ENCODE measurements at places on chromosomes 6 and 20.

- no peak for DNase-seq
Observed at GRCh38 chr6:139825935-139826374, 451.5 kb upstream of the CITED2 start.

- no peak for DNase-seq
Observed at GRCh38 chr6:149153100-149153499, 164.4 kb upstream of the TAB2 start.

DNA sequence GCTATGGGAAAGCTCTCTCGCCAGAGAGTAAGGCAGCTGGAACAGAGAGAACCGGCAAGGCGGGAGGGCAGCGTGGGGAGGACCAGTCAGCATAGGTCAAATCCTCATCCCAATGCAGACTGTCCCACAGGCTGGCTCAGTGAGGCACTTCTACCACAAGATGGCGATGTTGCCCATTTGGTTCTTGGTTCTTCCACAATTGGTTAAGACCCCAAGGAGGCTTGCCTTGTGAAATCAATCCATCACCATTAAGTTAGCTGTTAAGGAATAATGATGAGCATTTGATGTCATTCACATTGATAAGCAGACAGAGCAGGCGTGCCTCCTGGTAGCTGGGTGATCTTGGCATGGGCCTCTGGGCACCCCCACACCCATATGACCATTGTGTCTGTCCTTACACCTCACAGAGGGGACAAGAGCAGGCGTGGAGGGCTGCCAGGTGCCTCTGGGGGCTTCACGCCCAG, 2.4 kb downstream of the CSTL1 start:
- peak; percentile 88 for DNase-seq

- no peak for DNase-seq
Observed at GRCh38 chr20:46171909-46172308, 53.8 kb downstream of the CD40 start.

DNA sequence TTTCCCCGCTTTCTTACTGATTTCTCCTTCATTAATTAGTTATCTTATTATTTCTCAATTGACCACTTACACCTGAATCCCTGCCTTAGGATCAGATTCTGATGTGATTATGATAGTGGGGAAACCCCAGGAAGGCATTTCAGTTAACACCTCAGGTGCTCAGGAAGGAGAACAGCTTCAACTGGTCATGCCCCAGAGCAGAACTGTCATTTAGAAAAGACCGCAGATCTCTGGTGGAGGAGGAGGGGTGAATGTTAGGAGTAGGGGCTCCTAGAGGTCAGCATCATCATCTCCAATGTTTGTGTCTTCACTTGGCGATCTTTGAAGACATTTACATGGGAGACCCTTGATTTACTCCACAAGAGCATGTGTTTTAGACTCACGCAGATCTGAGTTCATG, 44.5 kb downstream of the PROKR2 start:
- DNase-seq: no peak

GRCh38 chr6:151021896-151022295, 156.4 kb downstream of the MTHFD1L start:
- DNase-seq: no peak

GRCh38 chr6:21489826-21490225, 103.7 kb upstream of the SOX4 start:
- no peak for DNase-seq

GRCh38 chr6:116485559-116486184, 24.5 kb downstream of the CALHM6 start:
- no peak for DNase-seq

DNA sequence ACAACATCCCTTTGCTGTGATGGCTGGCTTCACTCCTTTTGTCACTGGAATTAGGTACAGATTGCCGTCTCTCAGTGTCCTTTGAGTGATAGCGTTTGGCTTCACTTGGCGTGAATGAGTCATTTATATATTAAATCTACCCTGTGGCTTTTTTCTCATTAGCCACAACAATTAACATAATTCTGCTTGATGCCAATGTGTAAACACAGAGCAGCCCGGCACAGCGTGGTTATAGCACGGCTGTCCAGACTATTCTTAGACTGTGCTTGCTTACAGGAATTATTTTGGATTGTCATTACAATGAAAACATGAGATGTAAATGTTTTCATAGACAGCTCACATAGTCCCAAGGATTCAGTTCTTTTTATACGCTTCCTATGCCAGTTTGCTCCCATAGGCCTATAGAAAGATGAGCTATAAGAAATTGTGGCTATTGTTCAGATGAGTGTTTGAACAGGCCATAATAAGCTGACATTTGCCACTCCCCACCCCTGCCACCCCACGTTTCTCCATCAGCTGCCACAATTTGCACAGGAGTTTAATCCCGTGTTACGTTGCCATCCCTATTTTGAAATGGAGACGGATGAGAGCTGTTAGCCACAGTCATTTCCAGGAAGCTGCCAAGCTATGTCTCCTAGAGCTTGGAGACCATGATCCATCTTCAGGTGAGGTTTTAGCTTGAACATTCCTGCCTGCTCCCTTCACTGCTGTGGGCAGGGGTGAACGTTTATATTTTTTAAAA, 65.9 kb downstream of the PPP1R14C start:
- DNase-seq: no peak

DNA sequence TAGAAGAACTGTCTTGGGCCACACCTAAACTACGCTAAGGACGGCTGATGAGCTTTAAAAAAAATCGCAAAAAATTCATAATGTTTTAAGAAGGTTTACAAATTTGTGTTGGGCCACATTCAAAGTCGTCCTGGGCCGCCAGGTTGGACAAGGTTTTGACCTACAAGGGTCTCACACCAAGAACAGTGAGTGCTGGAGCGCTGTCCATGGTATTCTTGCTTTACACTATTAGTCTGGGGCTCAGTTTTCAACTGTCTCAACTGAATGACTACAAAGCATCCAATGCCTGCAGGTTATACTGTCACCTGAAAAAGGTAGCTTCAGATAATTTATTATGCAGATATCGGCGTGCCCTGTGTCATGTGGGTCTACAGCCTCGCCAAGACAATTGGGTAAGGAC, 3.7 kb upstream of the FAXC start:
- DNase-seq: no peak

DNA sequence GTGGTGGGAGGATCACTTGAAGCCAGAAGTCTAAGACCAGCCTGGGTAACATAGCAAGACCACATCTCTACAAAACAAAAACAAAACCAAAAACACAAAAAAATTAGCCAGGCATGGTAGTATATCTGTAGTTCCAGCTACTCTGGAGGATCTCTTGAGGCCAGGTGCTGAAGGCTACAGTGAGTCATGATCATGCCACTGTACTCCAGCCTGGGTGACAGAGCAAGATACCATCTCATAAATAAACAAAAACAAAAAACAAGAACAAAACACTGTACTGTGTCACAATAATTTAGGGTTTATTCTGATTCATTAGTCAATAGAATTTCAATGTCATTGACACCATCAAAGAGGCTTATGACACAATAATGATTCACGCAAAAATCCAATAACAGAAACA, 1121.7 kb upstream of the MAP3K7 start:
- no peak for DNase-seq

DNA sequence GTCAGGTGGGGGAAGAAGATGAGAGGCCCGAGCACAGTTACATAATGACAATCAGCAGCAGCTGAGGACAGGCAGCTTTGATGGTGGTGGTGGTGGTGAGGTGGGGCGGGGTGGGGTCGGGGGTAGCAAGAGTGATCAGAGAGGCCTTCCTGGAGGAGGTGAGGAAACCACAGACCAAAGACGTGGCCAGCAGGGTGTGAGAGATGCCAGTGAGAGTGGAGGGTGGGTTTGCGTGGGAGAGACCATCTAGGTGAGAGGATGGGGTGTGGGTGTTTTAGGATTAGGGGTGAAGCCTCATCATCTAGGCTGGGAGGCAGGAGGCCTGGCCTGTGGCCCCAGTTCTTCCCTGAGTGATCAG, 76.0 kb upstream of the TOX2 start:
- DNase-seq: no peak

GRCh38 chr6:29705389-29706231, 17.6 kb upstream of the HLA-F start:
- DNase-seq: no peak

GRCh38 chr20:33108661-33109060, 29.2 kb downstream of the BPIFB4 start:
- no peak for DNase-seq

DNA sequence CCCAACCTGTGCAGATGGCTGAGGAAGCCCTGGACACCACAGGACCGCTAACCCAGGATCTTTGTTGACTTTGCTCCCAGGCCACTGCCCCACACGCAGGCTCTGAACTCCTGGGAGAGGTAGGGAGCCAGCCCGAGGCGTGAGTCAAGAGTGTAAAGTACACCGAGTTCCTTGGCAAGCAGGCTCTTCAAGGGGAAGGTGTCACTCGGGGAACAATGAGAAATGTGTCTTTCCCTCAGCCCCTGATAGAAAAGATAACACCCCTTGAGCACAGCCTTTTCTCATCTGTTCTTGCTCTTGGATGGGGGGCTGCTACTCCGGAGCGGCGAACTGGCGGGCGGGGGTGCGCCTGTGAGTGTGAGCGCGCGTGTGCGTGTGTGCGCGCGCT, 472 bp upstream of the EDN3 start:
- DNase-seq: no peak

- no peak for DNase-seq
Observed at GRCh38 chr6:109695468-109695867, 4.4 kb downstream of the FIG4 start.

GRCh38 chr6:56816370-56816769, 138.5 kb upstream of the BEND6 start:
- no peak for DNase-seq

GRCh38 chr20:16441546-16442164, 131.6 kb downstream of the KIF16B start:
- no peak for DNase-seq

DNA sequence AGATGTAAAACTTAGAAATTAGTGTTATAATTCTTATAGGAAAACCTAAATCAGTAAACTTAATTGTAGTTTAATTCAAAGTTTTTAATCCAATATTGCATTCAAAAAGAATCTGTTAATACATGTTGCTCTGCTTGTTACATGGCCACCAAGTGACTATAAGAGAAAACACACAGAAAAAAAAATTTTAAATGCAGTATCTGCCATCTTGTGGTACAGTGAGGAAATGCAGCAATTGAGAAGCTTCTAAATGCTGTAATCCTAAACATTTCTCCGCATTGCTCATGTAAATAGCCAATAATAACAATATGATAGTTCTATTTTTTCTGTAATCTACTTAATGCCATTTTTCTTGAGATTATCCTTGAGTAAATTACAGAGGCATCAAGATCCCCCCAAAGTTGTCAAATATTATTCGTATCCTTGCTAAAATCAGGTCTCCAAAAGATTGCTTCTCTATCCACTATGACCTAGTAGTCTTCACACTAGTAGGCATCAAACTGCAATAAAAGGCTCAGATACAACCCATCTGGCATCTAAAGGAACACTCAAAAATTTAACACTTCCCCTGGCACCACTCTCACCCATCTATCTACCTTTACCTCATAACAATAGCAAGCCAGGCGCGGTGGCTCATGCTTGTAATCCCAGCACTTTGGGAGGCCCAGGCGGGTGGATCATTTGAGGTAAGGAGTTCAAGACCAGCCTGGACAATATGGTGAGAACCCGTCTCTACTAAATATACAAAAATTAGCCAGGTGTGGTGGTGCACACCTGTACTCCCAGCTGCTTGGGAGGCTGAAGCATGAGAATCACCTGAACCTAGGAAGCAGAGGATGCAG, 34.6 kb downstream of the HDAC2 start:
- DNase-seq: no peak

DNA sequence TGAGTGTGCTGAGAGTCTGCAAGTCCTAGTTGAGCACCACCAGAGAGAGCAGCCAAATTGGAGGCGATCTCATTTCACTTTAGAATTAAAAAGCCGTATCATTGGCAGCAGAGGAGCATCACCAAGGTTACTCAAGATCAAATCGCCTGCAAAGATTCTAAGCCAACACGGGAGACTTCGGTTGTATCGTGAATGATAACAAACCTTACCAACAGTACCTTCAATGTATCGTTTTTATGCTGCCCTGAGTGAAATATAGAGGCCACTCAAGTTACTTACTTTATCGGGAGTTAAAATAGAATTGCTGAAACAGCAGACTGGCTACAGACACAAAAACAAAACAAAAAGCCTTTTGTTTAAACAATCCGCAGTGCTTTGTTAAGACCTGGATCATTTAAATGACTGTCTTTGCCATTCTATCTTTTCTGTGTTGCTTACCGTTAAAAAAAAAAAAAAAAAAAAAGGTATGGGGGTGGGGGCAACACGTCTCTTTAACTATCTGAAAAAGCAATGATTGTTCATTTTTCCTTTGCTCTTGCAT, 14.2 kb downstream of the NHSL1 start:
- DNase-seq: no peak

DNA sequence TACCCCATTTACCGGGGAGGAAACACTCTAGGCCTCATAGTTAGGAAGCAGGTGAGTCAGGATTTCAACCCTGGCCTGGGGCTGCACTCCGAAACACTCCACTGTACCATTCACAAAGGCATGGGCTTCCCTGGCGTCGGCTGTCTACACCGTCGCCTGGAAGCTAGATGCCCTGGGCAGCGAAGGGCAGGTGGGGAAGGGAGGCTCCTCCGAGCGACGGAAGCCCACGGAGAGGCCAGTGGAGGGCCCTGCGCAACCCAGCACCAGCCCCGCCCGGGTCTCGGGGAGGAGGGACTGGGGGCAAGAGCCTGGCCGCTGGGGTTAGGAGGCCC, 16.1 kb downstream of the SDCBP2 start:
- DNase-seq: no peak

- no peak for DNase-seq
Observed at GRCh38 chr6:106844930-106845329, 129.6 kb downstream of the CD24 start.

DNA sequence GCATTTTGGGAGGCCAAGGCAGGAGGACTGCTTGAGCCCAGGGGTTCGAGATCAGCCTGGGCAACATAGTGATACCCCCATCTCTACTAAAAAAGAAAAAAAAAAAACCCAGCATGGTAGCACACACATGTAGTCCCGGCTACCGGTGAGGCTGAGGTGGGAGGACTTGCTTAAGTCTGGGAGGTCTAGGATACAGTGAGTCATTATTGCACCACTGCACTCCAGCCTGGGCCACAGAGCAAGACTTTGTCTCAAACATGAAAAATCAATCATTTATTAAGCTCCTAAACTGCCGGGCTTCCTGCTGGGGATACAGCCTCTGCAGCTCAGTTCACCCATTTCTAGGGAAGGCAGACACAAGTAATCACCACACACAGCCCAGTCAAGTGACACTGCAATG, 7.3 kb upstream of the USP45 start:
- no peak for DNase-seq

- no peak for DNase-seq
Observed at GRCh38 chr20:38203981-38204357, 38.9 kb upstream of the TGM2 start.

DNA sequence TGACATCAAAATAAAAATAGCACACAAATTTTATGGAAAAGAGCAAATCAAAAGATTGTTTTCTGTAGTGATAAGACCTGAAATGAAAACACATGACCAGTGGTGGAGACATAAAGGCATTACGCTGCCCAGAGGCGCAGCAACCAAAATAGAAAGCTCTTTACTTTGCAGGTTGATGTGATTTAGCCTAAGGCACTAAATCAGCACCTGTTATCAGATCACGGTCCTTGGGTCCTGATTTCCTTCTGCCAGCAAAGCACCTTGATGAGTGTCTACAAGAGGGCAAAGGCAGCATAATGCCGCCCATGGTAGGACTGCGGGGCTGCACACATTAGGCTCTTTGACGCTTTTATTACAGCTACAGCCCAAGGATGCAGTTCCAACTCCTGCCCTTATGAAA, 19.3 kb upstream of the RAMACL start:
- DNase-seq: no peak

- DNase-seq: no peak
Observed at GRCh38 chr6:125968493-125968892, 11.9 kb downstream of the HINT3 start.
